Fibroblast of skin of left biceps (primary cell): ENCODE measurements at places on chromosomes 2 and 18.

- no peak for DNase-seq
These were observed 216.4 kb downstream of the BCL2 start for GRCh38 chr18:63102941-63103744.

DNA sequence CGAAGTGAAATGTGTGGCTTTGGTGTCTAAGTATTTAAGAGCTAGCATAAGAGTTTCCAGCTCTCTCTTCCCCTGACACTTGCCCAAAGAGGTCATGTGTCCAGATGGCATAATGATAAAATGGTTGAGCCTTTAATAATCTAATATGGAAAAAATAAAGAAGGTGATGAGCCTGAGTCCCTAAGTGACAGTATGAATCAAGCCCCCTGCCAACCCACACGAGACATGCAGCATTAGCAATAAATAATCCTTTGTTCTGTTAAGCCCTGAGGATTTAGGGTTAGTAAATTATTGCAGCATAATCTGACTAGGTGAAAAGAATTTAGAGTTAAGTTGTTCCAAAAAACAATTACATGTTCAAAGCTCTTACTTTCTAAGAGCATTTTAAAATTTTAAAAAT lies 217.2 kb upstream of the CCDC150 start:
- no peak for DNase-seq

- no peak for DNase-seq
These were observed 340.7 kb downstream of the TGIF1 start for GRCh38 chr18:3790703-3791102.

GRCh38 chr2:43518181-43518580 lies 77.7 kb downstream of the THADA start:
- no peak for DNase-seq

DNA sequence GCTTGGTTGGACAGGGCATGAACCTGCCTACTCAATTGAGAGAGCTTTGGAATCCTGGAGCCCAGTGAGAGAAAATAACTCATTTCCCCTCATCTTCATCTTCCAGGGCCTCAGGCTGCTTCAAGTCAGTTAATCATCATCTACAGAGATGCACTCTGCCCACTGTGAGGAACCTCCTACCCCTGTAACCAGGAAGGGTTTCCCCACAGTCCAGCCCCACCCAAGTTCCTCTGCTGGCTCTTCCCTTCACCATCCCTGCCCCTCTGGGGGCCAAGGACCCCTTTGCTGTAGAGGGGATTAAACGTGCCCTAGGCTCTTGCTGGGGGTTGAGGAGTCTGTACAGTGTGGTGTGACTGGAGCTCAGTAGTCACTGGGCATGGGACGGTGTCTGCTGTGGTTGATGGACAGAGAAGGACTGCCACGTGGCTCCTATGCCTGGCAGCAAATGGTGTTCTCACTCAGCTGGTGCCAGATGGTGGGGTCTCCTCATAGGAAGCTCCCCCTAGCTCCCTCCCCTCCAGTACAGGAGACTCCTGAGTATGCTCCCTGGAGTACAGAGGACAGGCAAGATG lies 29.5 kb upstream of the LGALSL start:
- DNase-seq, result no peak

GRCh38 chr2:148495586-148495985 lies 149.0 kb upstream of the EPC2 start:
- DNase-seq, result no peak

DNA sequence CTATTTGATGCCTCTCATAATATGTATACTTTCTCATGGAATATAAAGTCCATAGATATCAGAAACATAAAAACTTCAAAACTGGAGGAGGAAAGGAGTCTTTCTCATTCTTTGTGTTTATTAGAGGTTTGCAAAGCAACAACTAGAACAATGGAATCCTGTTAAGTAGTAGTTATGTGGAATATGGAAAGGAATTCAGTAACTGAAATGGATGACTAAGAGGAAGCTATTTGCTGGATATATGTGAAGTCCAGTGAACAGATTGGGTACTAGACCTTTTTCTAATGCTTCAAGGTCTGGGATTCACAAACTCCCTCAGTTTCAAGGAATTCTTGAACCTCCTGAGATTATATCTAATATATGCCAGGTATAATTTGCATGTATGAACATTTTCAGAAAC lies 353.6 kb upstream of the FANCL start:
- no peak for DNase-seq

DNA sequence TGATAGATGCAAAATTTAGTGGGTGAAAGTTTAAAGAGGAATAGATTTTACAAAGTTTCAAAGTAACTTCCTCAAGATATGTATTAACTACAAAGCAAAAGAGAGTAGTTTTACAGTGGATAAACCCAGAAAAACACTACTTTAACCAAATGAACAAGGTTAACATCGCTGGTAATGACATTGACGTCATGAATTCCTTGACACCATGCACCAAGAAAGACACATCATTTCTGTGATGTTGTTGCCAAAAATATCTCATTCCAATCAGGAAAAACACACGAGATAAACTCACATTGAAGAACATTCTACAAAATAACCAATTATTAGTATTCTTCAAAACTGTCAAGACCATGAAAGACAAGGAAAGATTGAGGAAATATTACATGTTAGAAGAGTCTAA lies 605.6 kb upstream of the SETBP1 start:
- DNase-seq, result no peak

DNA sequence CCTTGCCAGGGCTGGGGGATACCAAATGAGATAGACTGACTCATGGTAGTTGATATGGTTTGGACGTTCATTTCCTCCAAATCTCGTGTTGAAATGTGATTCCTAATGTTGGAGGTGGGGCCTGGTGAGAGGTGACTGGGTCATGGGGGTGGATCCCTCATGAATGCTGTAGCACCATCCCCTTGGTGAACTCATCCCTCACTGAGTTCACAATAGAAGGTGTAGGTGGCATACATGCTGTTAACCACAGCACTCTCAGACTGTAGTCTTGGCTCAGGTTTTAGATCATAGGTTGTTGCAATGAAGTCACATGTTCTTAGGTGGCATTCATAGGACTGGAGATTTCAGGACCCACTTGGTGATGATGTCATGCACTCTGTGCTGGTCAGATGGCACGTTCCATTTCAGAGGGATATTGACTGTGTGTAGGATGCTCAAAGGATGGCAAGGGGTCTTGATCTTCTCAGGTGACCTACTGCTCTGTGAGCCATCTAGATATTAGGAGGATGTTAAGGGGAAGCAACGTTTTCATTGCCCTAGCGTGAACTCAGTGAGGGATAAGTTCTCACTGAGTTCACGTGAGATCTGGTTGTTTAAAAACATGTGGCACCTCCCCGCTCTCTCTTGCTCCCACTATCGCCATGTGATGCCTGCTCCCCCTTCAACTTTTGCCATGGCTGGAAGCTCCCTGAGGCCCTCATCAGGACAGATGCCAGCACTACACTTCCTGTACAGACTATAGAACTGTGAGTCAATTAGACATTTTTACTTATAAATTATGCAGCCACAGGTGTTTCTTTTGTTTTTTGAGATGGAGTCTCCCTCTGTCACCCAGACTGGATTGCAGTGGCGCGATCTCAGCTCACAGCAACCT lies 73.8 kb upstream of the ACAA2 start:
- DNase-seq, result no peak

- DNase-seq, result no peak
These were observed 247.5 kb downstream of the NBAS start for GRCh38 chr2:15313657-15314056.

GRCh38 chr2:237293978-237294377 lies 120.0 kb downstream of the COL6A3 start:
- DNase-seq, result peak; percentile 94
